ENCODE measurements at places on chromosomes 7 and 10.

DNA sequence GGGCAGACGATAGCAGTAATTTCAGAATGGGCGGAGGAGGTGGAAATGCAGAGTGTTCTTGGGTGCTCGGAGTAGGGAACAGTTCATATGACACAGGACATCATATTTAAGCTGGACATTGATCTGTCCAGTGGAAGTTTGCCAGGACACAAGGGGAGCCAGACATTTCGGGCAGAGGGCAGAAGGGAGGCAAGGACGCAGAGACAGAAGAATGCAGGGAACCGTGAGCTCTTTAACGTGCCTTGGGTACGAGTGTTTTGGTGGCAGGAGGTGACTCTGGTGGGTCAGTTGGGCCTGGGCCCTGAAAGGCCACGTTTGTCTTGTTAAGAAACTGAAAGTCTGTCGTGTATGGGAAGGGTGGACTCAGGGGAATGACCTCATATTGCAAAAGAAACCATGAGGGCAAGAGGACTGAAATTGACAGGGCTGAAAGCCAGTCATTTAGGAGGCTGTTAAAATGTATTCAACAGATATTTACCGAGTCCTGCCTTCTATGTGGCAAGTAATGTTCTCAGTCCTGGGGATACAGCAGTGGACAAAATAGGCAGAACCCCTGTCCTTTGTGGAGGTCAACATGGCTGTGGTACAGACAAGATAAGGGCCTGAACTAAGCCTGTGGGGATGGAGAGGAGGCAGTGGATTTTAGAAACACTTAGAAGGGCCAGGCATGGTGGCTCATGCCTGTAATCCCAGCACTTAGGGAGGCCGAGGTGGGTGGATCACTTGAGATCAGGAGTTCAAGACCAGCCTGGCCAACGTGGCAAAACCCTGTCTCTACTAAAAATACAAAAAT, 2.2 kb downstream of the OPTN start:
- no peak for DNase-seq

- no peak for DNase-seq
These were observed 83.9 kb downstream of the TCF7L2 start for GRCh38 chr10:113033991-113034390.

DNA sequence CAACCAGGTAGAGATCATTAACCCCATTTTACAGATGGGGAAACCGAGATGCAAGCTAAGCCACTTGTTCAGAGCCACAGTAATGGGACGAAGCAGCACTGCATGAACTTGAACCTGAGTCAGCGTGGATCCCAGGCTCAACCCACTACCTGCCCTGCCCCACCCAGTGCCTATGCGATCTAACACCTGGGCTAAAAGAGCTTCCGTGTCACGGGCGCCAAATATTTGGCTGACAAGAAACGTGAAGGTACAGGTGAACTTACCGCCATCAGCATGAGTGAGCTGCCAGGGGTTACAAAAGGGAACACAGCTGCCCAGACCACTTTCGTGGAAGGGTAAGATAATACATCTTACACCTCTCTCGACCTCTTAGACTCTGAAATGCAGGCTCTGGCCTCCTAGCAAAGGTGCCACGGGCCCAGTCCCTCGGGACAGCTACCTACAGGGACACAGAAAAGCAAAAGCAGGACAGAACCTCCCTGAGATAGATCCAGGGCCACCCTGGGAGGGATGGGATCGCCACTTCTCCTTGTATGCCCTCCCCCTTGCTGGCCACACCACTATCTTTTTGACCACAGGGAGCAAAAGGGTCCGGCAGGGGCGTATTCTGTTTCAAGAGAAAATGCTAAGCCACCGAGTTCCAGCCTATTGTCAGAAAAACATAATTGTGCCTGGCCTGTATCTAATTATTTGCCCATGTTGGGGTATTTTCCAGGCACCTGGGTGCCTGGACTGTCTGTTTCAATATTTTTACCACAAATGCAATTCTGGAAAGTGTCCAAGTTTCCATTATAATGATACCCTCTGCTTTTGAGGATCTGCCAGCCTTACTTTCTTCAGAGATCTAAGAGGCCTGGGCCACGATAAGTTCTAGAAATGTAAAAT, 6.4 kb downstream of the CHST15 start:
- DNase-seq: no peak

DNA sequence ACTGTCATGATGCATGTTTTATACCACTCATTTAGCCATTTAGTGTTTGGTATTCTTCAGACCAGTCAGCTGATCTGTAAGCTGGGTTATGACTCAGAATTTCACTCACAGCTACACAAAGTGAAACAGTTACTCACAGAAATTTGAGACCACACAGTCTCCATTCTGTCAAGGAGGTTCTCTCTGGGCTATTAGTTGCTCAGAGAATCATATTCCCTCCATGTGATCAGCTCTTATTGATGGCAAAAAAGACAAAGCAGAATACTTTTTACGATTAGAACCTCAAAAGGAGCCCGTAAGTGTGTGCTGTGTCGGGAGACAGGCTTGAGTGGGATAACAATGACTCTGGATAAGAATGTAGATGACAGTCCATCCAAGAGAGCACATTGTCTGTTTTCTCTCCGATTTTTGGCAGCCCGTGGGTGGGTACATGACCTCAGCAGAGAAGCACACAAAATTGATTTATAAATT, 277.6 kb upstream of the SORCS1 start:
- no peak for DNase-seq

- DNase-seq: no peak
These were observed 39.9 kb upstream of the GOT1 start for GRCh38 chr10:99470327-99470726.

GRCh38 chr7:130379921-130380860, at the start of gene CPA1:
Gene CPA1, plus strand, starts transcription at chr7:130380494. Its CDS starts 27 bp downstream, at chr7:130380521.
- peak; percentile 44 for DNase-seq

DNA sequence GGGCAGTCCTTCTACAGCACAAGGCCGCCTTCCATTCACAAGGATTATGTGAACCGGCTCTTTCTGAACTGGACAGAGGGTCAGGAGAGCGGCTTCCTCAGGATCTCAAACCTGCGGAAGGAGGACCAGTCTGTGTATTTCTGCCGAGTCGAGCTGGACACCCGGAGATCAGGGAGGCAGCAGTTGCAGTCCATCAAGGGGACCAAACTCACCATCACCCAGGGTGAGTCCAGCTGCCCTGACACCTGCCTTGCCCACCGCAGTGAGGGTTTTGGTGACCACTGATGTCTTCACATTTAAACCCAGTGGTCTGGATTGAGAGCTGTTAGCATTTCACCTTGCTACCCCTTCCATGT, 918 bp downstream of the PILRB start:
- DNase-seq: no peak

DNA sequence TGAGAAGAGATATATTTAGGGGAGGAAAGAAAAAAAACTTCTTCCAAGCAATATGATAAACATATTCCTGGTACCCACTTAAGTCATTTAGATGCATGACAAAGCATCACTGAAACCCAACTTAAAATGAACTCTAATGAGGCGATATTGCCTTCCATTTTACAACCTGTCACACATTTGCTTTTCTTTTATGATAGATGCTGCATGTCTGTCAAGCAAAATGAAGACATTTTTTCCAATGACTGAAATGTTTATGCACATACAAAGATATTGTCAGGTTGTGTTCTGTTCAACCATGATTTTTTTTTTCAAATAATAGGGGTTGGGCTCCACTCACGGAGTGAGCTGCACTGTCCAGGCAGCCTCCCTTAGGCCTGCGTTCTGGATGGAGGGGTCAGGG, 894.4 kb downstream of the SORCS3 start:
- no peak for DNase-seq

GRCh38 chr10:113447278-113447677, 105.6 kb upstream of the HABP2 start:
- no peak for DNase-seq

Data from activated CD8-positive, alpha-beta memory T cell treated with anti-CD3 and anti-CD28 coated beads, Interleukin-2, amount 50 U/mL, for 48 hours (primary cell).